ENCODE measurements at places on chromosomes 5 and 9. TPM values are rescaled to one million over a fixed set of nuclear protein-coding genes. Genes with fewer than 3 reads are reported as not detected.

Gene ABO
- 0.28 TPM for total RNA-seq

Gene PCDHA3
- total RNA-seq, result 2.1 TPM

Gene SELENOP
- total RNA-seq, result 398 TPM

Gene GRIA1
- 21.4 TPM for total RNA-seq

Gene SPATA31D1
- total RNA-seq, result not detected

Gene FAM151B
- 9.3 TPM for total RNA-seq

Gene PFN3
- total RNA-seq, result not detected

Gene LCN15
- not detected for total RNA-seq

Gene C5orf52
- not detected for total RNA-seq

Gene GPR21
- 5.6 TPM for total RNA-seq

Gene CCDC69
- 4.5 TPM for total RNA-seq

Gene PNPLA7
- 2.2 TPM for total RNA-seq

Gene PPP3R2
- total RNA-seq, result 0.61 TPM

Gene SEC16A
- 25.1 TPM for total RNA-seq

Gene DPM2
- 13.9 TPM for total RNA-seq
